ENCODE measurements at places on chromosomes 5 and 9. TPM values are rescaled to one million over a fixed set of nuclear protein-coding genes. Genes with fewer than 3 reads are reported as not detected.

DMRT2 gene
- total RNA-seq: not detected

GRCh38 chr9:134167530-134167931, 3.2 kb upstream of the RNU6ATAC start:
- no peak for DNase-seq

DNA sequence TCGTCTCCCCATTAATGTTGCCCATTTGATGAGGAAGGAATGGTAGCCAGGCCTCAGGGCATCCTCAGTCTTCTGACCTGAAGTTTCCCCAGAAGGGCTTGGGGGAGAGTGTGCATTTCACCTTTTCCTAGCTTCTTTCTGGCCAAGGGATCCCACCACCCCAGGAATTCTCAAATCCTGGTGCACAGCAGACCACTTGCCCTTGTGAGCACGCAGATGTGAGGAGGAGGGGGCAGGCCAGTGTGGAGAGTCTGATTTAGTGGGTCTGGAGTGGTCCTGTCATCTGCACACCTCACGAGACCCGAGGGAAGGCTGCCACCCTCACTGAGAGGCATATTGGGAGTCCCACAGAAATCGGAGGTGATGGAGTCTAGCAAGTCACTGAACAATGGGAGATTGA, 64.3 kb downstream of the CXXC5 start:
- no peak for DNase-seq

DNA sequence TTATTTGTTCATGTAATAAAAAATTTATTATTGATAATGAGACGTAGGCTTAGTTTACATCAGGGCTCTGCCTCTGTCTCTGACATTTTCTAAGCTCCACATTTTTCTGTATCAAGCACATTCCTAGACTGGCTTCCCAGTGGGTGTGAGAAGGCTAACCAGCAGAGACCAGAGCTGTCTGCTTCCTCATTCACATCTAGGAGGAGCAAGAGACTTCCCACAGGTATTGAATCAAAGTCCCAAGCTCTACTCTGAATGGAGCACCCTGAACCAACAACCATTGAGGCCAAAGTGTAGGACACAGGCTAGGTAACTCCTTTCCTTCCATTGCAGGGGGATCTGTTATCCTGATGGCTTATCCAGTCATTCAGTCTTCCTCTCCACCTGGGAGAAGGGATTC, 72.4 kb downstream of the PARP8 start:
- no peak for DNase-seq

DNA sequence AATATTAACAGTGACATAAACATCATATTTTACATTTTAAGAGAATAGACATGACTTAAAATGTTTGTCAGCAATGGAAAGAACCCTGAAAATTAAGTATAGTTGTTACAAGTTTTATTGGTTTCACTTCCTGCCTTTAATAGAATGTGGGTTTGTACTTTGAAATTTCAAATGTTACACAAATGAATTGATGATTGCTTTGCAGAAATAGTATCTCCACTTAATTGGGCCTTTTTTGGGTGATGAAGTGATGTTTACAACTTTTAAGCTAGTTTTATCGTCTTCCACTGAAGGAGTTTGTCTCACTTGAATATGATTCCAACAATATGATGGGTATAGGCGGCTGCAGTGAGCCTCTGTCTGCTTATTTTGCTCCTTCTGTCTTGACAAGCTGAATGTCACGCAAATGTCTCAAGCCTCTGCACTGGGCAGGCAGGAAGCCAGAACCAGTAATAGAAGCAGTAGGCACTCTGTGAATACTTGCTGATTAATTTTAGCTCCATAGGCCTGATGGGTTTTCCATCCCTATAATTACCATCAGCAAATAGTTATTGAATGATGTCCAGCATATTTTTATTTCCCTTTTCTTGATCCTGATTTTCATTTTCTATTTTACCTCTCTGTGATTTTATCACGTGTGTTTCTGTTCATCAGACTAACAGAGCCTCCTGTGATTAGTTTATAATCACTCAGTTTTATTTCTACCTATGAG, 10.6 kb upstream of the NR3C1 start:
- no peak for DNase-seq
